Testis (tissue), 5 donors: ENCODE measurements at places on chromosomes 6 and 20. TPM values are rescaled to one million over a fixed set of nuclear protein-coding genes. Genes with fewer than 3 reads are reported as not detected.

The NRSN1 gene
- total RNA-seq: not detected

The SLC12A5 gene
- 9.2 TPM for total RNA-seq

The ZNF76 gene
- 97.3 TPM for total RNA-seq

The LPA gene
- 2.4 TPM for total RNA-seq

The GSTA3 gene
- total RNA-seq: 28.7 TPM

The TBXT gene
- 1.2 TPM for total RNA-seq

The CDK5RAP1 gene
- total RNA-seq: 35.9 TPM

The LGSN gene
- total RNA-seq: 0.62 TPM

The C6orf52 gene
- total RNA-seq: 7.9 TPM

The RSPO3 gene
- total RNA-seq: 1.5 TPM

The TUBB2A gene
- 17.7 TPM for total RNA-seq

The DPPA5 gene
- total RNA-seq: 2.3 TPM

The REM1 gene
- total RNA-seq: 2.6 TPM

The SLC17A1 gene
- total RNA-seq: 0.99 TPM

The FAM184A gene
- 36.3 TPM for total RNA-seq

The COL10A1 gene
- total RNA-seq: 0.06 TPM

The RNF217 gene
- total RNA-seq: 48.0 TPM

The FKBP5 gene
- total RNA-seq: 156 TPM

The MOCS1 gene
- total RNA-seq: 16.8 TPM

The FOXA2 gene
- 0.43 TPM for total RNA-seq

The RIPPLY2 gene
- total RNA-seq: 0.63 TPM

The PLEKHG1 gene
- total RNA-seq: 104 TPM

The TAGAP gene
- 4.5 TPM for total RNA-seq

The NT5E gene
- 32.4 TPM for total RNA-seq

The SIM1 gene
- total RNA-seq: 0.43 TPM

The SYS1 gene
- 34.6 TPM for total RNA-seq

The FANCE gene
- total RNA-seq: 15.0 TPM

The TNFRSF6B gene
- 30.5 TPM for total RNA-seq

The PPP1R14C gene
- 22.4 TPM for total RNA-seq

The EDN3 gene
- total RNA-seq: 5.2 TPM

The GABRR2 gene
- total RNA-seq: 0.62 TPM
